ENCODE measurements at places on chromosomes 1 and 21.

GRCh38 chr1:92736395-92736794 is 48.5 kb downstream of the EVI5 start:
- DNase-seq: no peak

- no peak for DNase-seq
Observed at GRCh38 chr1:110033421-110033820, 1.0 kb upstream of the STRIP1 start.

DNA sequence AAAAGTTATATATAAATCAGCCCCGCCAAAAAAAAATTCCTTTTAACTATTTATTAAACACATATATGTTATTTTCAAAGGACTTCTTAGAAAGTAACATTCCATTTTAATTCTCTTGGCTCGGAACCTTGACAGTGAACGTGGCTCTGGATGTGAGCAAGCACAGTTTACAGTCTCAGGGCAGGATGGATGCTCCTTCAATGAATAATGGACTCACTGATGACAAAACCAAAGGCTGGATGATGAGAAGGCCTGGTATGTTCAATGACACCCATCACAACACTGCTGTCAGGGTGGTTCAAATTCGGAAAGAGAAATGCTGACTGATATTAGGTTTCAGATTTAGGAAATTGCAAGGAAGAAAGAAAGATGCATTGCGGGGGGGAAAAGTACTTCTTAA is 148.8 kb downstream of the SIPA1L2 start:
- DNase-seq: no peak

- DNase-seq: no peak
Observed at GRCh38 chr1:16128338-16128741, 27.5 kb downstream of the EPHA2 start.

DNA sequence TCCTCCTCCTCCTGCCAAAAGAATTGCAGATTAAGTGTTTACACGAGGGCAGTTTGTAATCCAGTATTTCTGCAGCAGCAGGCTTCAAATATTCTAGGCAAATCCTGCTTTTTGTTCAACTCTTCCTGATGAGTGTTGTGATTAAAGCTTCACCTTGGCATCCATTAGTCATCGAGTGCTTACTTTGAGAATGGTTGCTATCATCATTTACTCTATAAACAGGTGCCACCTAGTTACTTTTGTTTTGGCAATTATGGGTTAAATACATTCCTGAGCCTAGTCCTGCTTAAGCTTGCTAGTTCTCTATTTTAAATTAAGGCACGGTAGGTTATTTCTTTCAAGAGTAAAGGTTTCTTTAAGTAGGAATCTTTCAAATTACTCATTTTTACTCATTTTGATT is 20.3 kb downstream of the PDC start:
- no peak for DNase-seq

DNA sequence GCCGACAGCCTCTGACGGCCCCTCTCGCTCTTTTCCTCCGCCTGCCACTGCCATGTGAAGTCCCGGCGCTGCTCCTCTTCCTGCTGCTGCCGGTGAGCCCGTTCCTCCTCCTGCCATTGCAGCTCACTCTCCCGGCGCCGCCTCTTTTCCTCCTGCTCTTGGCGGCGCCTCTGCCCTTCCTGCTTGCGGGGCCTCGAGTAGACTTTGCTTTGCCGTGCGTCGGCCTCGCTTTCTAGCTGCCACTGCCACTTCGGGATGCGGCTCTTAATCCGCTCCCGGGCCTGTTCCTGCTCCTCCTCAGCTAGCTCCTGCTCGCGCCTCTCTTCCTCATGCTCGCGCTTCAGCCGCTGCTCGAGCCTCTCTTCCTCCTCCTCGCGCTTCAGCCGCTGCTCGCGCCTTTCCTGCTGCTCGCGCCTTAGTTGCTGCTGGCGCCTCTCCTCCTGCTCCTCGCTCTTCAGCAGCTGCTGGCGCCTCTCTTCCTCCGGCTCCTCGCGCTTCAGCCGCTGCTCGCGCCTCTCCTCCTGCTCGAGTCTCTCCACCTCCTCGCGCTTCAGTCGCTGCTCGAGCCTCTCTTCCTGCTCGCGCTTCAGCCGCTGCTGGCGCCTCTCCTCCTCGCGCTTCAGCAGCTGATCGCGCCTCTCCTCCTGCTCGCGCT is 4.3 kb downstream of the TCHH start:
- peak; percentile 29 for DNase-seq

GRCh38 chr1:76336931-76337371 is 262.4 kb downstream of the ST6GALNAC3 start:
- DNase-seq: no peak

DNA sequence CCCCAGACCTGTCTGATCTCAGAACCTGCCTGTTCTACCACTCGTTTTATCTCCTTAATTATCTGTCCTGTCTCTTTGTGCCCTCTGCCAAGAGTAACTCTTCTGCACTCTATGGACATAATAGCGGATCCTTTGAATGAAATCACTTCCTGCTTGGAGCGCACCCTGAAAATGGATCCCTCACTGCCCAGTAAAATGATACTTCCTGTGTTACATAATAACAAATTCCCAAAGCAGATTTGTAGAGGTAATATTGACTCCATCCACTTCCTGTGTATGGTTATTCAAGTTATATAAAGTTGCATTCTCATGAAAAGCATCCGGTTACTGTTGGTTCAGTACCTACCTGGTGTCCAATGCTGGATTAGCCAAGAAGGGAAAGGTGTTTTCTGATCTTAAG is 246.0 kb downstream of the TRABD2B start:
- no peak for DNase-seq

GRCh38 chr1:153746174-153746573 is 18.3 kb downstream of the INTS3 start:
- DNase-seq: no peak
